Hippocampal formation (tissue), 2 donors: ENCODE measurements at places on chromosomes 11 and 22.

- peak; percentile 10 for DNase-seq
Measured at GRCh38 chr11:91312541-91312940, 912.1 kb upstream of the FAT3 start.

DNA sequence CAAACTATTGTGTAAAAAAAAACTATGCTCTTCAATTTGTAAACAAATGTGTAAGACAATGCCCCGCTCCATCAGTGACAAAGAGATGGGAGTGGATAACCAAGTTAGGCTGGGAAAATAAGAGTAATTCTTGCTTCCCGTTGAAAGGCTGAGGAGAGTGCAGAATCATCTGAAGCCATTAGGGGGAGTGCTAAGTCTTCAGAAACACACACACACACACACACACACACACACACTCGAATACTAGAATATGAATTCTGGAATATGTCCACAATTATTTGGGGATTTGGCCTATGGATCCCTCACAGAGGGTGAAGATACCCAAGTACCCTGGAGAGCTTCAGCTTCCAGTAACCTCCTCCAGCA lies 27.8 kb upstream of the ROBO3 start:
- DNase-seq = no peak

DNA sequence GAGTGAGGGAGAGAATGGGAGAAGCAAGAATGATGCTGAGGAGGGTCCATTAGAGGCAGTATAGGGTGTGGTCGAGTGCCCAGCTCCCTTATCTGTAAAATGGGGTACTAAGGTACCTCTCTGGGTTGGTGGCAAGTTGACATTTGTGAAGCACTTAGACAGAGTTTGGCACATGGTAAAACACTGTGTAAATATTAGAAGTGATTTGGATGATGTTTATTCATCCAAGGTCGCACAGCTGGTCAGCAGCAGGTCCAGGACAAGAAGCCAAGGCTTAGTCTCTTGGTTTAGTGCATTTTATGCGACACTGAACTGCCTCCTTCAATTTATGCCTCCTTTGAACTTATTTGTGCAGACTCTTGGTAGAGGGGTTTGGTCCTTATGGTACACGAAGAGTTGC lies 19.4 kb downstream of the KREMEN1 start:
- no peak for DNase-seq

GRCh38 chr11:63858628-63859550 lies 20.0 kb downstream of the MARK2 start:
- DNase-seq = no peak

GRCh38 chr11:108620958-108621772 lies 27.6 kb upstream of the EXPH5 start:
- DNase-seq = no peak

- no peak for DNase-seq
Measured at GRCh38 chr11:17506942-17507341, 30.3 kb upstream of the ABCC8 start.

GRCh38 chr22:24030186-24030702 lies 19.1 kb downstream of the CABIN1 start:
- DNase-seq = no peak

- no peak for DNase-seq
Measured at GRCh38 chr11:66467034-66467659, 442 bp downstream of the PELI3 start.

- no peak for DNase-seq
Measured at GRCh38 chr11:59284773-59285129, 72.0 kb upstream of the MPEG1 start.

DNA sequence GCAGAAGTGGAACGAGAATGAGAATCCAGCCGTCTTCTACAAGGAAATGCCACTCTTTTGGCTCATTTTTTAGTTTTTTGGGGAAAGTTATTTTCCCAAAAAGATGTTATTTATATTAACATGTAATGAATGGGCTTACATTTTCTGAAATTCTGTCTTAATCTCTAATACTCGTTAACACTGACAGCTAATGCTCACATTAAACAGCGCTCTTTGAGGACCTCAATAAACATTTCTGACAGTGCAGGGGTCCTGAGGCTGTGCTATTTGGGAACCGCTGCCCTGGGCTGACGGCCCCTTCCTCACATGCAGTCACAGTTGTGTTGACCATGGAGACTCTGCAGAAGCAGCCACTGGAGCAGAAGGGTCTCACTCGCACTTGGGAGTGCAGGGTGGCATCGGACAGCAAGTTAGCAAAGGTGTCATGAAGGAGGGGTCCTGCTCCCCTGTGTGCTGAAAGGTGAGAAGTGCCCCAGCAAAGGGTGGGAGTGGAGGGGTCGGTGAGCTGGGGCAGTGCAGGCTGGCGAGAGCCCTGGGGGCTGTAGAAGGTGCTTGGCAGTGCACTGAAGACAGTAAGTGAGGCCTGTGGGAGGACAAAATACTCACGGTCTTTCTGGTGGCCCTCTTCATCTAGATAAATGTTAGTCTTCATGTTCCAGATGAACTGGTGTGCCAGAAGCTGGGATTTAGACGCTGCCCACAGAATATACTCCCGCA lies 53.1 kb upstream of the SERPIND1 start:
- no peak for DNase-seq

GRCh38 chr22:27752771-27753170 lies 48.8 kb downstream of the MN1 start:
- DNase-seq = no peak

GRCh38 chr11:57778318-57779037 lies 16.9 kb downstream of the CTNND1 start:
- peak; percentile 84 for DNase-seq

DNA sequence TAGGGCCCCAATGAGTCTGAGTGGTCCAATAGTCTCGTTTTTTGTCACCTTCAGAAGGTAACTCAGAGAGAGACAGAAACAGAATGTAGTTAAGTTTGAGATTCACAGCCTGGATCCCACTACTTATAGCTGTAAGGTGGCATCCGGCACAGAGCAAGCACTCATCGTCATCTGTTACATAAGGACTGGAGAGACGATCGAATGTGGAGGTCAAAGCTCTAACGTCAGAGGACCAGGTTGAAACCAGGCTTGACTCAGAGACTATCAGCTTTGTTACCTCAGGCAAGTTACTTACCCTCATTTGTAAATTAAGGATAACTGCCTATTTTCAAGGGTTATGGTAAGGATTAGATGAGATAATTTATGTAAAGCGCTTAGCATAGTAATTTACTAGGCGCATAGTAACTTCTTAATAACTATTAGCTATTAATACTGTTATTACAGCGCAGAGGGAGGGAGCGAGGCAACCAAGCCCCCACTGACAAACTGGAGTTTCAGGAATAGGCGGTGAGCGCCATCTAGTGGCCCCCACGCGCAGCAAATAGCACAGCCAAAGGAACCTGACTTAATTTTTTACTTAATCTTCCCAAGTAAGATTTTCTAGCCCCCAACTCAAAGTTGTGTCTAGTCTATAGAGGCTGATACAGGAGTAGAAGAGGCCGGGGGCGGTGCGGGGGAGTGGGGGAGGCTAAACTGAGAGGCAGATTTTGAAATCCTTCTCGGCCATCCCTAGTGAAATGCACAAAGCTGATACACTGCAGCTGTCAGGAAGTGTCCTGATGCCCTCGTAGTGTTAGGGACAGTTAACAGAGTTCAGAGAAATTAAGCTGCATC lies 29.0 kb upstream of the API5 start:
- peak; percentile 9 for DNase-seq

- no peak for DNase-seq
Measured at GRCh38 chr11:64198511-64198910, 8.0 kb upstream of the FERMT3 start.

GRCh38 chr22:19713245-19713644 lies 1.1 kb upstream of the SEPTIN5 start:
- DNase-seq = no peak

DNA sequence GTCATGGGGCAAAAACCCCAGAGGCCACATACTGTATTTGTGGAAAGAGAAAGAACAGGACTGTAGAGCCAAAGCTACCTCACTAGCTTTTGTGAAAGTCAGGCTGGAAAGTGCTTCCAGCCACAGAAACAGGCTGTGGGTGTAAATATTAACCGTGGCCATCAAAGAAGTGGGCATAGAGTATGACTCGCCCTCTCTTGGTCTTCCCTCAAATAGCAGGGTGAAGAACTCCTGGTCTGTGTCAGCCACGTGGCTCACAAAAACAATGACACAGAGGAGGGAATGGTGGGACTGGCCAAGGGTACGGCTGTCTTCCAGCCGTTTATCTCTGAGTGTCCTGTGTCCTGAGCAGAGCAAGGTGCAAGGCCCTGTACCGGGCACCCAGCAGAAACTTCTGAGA lies 37.6 kb upstream of the UBASH3B start:
- DNase-seq = no peak

- DNase-seq = no peak
Measured at GRCh38 chr11:70358753-70359152, 39.6 kb upstream of the CTTN start.

DNA sequence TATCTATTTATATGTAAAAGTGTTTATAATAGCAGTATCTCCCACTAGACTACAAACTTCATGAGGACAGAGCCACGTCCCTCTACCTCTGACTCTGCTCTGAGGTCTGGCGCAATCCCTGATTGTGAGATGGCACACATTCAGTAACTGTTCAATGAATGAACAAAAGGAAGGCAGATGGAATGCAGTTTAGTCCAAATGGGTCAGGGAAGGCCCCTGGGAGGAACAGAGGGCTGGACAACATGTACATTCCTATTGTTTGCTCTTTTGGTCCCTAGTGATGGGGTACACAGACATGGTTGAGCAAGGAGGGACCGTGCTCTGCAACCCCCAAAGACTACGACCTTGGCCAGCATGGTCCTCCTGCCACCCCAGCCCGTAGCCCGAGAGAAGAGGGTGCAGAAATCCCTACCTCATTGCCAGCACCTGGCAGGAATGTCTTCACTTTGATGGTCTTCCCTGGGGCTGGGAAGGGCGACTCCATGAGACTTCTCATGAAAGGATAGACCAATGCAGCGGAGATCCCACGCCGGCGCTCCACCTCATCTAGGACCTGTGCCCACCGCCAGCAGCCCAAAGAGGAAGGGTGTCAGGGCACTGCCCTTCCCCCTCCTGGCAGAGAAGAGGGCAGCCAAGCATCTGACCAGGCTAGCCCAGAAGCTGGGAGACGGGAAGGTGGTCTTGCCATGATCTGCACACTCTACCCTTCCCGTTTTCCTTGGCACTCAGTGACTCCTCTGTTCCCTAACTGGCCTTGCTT lies 24.3 kb downstream of the RPL27A start:
- no peak for DNase-seq

DNA sequence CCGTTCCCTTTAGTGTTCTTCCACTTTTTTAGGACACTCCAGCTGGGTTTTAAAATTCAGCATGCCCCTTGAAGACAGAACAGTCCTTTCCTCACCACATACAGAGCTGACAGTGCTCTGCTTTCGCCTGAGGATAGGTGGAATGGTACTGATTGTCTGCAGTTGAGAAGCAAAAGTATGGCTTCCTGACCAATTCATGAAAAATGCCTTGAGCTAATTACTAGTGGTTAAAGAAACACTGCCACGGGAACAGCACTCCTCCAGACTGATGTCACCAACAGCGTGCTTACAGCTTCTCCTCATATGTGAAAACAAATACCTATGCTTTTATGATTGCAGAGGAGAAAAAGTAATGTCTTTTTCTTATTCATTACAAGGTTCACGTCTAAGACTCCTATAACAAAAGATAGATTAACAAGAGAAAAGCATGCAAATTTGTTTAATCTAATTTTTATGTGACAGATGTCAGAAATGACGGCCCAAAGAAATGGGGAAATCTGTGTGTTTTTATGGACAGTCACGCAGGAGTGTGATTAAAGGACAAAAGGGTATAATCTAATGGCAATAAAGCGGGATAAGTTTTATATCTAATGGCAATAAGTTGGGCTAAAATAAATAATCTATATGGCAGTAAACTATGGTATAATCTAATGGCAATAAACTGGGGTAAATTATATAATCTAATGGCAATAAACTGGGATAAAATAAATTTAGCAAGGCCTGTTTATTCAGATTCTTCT lies 123.4 kb upstream of the ARHGAP42 start:
- DNase-seq = no peak

DNA sequence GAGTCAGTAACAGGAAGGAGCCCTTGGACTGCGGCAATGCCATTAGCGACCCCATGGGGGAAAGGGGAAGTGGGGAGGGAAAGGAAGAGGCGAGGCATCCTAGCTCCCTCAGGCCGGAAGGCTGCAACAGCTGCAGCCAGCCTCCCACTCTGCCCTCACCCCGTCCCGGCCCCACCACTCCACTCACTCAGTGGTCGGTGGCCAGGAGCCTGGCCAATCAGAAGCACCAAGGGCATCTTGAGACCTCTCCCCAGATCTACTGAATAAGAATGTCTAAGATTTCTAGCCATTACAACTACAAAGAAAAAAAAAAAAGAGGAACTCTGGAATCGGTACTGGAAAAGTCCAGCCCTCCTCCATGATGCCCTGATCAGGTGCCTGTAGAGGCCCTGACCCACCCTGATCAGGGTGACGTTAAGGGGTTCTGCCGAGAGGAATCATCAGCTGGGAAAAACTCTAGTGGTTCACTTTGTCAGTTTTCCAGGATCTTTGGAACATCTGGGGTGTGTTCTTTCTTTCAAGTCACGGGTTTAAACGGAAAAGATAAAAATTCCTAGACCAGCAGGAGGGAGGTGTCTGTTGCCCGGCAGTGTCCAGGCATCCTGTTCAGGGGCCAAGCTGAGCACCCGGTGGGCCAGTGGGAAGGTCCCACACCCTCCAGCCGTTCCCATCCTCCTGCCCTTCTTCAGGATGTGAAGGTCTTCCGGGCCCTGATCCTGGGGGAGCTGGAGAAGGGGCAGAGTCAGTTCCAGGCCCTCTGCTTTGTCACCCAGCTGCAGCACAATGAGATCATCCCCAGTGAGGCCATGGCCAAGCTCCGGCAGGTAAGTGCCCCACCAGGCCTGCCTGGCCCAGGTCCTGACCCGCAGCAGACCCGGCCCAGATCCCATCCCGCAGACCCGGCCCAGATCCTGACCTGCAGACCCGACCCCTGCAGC lies 14.4 kb downstream of the OAF start:
- no peak for DNase-seq

DNA sequence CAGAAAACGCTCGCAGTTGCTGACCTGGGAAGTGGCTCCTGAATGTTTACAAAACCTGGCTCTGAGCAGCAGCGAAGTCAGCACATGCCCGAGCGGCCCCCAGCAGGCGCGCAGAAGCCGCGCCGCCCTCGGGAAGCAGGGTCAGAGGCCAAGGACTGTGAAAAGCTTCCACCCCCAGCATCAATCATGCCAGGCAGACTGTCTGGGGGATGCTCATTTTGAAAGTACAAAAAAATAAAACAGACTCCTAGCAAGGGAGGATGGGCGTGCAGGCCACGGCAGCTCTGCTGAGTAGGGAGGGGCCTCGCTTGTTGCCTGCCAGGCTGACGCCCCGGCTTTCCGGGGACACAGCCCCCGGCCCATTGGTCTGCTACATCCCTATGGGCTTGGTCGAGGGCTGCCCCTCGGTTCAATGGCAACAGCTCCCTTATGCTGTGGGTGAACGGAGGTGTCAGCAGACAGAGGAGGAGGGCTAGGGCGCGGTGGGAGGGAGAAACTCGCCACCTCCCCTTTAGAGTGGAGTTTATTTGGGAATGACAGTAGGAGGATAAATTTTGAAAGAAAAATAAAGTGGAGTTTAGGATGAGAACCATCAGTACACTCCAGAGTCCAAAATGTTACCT lies 37.7 kb upstream of the GNB1L start:
- DNase-seq = no peak

GRCh38 chr22:38129021-38129420 lies 18.5 kb upstream of the BAIAP2L2 start:
- DNase-seq = no peak

- no peak for DNase-seq
Measured at GRCh38 chr11:107702723-107703122, 9.1 kb downstream of the SLN start.

GRCh38 chr22:37371491-37371890 lies 55.8 kb downstream of the ELFN2 start:
- DNase-seq = no peak

GRCh38 chr11:17479284-17480214 lies 2.9 kb upstream of the ABCC8 start:
- peak; percentile 28 for DNase-seq
